Natural killer cell (primary cell): ENCODE measurements at places on chromosomes 5 and 9. TPM values are rescaled to one million over a fixed set of nuclear protein-coding genes. Genes with fewer than 3 reads are reported as not detected.

DNA sequence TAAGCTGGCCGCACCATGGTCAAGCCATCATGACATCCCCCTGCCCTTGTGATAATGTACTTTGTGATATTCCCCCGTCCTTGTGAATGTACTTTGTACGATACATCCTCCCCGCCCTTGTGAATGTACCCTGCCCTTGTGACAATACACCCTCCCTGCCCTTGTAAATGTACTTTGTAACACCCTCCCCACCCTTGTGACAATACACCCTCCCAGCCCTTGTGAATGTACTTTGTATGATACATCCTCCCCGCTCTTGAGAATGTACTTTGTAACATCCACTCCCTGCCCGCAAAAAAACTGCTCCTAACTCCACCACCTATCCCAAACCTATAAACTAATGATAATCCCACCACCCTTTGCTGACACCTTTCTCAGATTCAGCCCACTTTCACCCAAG lies 313.8 kb downstream of the CTNND2 start:
- DNase-seq: no peak

GRCh38 chr9:77533671-77534070 lies 114.5 kb downstream of the GNA14 start:
- no peak for DNase-seq

- DNase-seq: no peak
Observed at GRCh38 chr9:124014211-124014955, 2.8 kb downstream of the LHX2 start.

GRCh38 chr5:10520706-10521105 lies 43.2 kb upstream of the ANKRD33B start:
- no peak for DNase-seq

The FGF1 gene
- total RNA-seq: not detected

The ENTREP1 gene
- total RNA-seq: not detected
